ENCODE measurements at places on chromosomes 5 and 9. TPM values are rescaled to one million over a fixed set of nuclear protein-coding genes. Genes with fewer than 3 reads are reported as not detected.

- DNase-seq: peak; percentile 45
Measured at GRCh38 chr9:3136686-3137346, 292.9 kb upstream of the PUM3 start.

GRCh38 chr5:173232499-173233346, 2.3 kb downstream of the NKX2-5 start:
- no peak for DNase-seq

Gene CDKN2B-AS1
- total RNA-seq: 6.2 TPM

DNA sequence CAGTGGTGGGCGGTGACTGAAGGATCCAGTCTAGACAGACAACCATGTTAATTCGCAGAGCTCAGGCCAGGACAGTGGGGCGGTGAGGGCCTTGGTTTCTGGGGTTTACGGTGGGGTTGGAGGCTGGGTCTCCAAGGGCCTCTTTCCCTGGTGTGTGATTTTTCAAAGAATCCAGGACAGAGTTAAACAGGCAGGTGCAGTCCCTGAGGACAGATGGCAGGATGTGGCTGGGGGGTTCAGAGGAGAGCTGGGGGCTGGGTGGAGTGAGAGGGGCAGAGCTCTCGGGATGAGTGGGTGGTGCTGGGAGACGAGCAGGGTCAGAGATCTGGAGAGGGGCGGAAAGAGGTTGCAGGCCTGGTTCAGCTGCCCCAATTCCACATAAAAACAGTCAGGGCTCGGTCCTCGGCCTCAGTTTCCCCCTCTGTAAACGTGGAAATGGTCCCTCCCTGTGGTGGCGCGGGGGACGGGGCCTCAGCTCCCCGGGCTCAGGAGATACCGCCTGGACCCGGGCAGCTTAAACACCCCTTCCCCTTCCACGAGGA, 145.9 kb downstream of the GAPVD1 start:
- DNase-seq: no peak

GRCh38 chr5:109468288-109468676, 58.5 kb upstream of the PJA2 start:
- no peak for DNase-seq

DNA sequence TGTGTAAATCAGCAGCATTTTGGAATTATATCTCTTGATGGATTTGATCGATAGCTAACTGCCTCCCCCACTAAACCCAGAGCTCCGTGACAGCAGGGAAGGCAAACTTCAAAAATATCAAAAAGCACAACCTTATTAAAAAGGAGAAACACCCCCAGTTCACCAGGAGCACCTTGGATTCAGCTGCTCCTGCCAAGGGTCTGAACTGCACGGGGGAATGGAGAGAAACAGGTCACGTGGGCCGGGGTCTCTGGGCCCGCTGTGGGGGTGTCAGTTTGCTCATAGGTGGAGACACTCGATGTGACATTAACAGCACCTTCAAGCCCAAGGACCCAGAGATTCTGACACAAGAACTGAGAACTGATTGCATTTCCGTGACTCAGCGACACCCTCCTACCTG, 1.1 kb upstream of the SLC34A1 start:
- DNase-seq: no peak

DNA sequence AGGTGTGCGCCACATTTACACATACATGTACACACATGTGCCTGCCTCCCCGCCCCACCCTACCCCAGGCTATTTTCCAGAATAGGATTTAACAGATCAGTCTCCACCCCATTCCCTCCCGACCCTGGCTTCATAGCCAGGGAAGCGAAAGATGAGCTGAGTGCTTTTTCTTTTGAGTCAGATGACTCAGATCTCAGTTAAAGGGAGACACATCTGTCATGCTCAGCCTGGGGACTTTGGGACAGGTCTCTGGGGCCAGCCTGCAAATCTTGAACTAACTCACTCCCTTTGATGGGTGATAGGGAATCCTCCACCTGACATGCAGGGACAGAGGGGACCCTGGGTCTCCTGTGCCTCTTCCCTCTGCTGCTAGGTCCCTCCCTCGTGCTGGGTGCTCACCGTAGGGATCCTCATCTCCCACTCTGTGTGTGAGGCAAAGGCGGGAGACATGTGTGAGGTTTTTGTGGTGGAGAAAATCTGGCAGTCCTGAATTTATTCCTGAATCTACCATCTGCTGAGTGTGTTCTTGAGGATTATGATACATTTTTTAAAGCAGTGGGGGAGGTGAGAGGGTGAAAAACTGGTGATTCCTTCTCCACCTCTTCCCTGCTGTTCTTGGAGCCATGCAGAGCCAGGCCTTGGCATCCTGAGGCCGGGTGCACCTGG, 37.7 kb downstream of the NEUROG1 start:
- peak; percentile 35 for DNase-seq

- no peak for DNase-seq
Measured at GRCh38 chr5:54717870-54718269, 200.3 kb downstream of the SNX18 start.

DNA sequence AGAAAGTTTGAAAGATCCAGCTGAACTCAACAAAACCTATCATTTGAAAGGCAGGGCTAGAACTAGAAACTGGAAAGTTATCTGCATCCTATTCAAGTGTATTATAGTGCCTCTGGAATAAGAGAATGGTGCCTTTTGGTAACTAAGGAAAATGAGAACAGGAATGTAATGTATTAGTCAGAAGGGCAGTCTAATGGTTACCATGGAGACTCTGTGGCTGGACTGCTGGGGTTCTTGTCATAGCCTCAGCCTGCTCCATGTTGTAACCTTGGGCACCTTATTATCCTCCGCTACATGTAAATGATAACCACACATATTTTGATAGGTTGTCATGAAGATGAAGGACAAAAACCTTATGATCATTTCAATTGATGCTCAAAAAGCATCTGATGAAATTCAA, 24.6 kb upstream of the IFNB1 start:
- DNase-seq: peak; percentile 43

GRCh38 chr5:158116965-158117364, 258.0 kb upstream of the CLINT1 start:
- DNase-seq: no peak

DNA sequence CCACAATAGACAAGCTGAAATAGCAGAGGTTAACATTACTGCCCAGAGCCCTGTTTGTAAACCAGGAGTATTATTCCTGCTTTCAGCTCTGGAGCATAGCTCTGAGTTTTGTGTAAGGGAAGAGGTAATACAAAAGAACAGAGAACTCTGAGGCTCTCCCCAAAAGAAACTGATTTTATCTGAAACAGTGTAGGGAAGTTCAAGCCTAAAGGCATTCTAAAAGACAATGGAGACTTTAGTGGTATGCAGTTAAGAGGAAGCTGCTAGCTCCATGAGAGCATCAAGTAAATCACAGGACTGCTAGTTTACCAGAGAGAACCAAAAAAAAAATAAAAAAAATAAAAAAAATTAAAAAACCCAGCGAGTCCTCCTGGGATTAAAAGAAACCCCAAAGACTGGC, 146.6 kb upstream of the PCSK5 start:
- no peak for DNase-seq

Gene SCGB3A1
- total RNA-seq: not detected

DNA sequence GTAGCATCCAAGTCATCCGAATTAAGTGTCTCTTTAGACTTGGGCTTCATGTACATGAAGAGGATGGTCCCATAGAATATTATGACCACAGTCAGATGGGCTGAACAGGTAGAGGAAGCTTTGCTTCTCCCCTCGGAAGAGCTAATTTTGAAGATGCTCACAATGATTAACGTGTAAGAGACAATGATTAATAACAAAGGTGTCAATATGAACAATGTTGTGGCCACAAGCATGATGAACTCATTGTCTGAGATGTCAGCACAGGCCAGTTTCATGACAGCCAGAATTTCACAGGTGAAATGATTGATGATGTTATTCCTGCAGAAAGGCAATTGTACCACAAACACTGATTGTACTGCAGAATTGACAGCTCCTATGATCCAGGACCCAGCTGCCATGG, 626 bp downstream of the OR13C2 start:
- DNase-seq: no peak
